ENCODE measurements at places on chromosomes 16 and 17.

DNA sequence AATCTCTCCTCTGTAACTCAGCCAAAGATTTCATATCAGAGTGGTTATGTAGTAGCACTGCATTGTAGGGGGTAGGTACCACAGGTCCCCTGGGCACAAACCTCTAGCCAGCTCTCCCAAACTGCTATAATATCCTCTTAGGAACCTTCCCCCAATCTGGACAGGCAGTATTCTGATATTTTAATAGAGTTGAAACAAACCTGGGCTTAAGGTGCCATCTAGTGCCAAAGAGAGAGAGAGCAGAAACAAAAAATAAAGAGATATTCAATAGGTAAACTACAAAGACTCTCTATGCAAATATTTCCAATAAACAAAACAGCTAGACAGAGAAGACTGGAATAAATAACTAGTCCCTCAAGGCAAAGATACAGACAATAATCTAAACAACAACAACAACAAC lies 1070.0 kb downstream of the CDH11 start:
- DNase-seq = no peak

DNA sequence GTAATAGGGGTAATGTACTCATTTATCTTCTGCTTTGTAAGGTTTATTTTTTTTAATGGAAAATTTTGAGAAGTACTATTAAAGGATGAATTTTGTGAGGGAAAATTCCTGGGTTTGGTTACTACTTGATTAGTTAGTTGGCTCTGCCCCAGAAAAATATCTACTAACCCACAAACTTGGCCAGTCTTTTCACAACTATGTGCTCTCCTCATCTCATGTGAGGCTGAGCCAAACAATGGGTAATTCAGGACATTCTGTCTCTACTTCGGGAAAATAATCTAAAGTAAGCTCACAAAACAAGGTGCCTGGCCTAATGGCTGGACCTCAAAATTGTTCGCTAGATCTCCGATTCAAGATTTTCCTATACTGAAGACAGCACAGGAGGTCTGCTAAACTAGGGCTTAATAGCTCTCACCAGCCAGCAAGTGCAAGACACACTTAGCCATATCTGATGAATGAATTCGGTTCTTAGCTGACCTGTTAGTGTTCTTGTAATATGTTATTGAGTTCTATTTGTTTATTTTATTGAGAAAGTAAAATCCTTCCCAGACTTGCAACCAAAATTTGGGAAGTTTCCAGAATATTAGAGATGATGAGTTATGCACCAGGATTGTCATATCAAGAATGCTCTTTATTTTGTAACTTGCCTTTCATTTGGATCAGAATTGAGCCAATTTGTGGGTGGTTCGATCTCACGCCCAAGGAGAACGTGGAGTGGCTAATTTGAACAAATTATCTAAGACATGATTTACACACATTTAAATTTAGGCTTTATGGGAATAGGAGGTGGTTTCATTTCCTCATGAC lies 5.7 kb downstream of the KCNJ16 start:
- DNase-seq = no peak

DNA sequence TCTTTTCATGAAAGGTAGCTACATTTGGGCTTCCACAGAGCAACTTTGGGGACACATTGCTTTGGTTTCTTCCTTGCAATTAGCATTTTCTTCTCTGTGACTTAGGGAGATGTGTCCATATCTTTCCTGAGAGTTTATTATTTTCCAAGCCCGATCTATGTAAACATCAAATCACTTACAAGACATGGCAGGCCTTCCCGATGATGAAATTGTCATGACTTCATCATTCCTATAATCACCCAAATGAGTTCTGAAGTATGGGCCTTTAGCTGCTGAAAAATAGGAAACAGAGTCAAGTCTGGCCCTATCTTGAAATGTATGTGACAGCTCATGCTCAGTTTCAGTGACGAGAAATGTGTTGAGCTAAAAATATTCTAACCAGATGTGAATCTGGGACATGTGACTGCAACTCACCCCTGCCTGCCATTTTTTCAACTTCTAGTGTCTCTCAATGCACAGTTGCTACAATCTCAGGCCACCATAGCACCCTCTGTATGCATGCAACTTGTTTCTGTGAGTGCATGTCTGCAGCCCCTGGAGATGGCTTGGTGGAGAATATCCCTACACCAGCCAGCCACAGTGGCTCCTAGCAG lies 199.6 kb upstream of the MAF start:
- no peak for DNase-seq

DNA sequence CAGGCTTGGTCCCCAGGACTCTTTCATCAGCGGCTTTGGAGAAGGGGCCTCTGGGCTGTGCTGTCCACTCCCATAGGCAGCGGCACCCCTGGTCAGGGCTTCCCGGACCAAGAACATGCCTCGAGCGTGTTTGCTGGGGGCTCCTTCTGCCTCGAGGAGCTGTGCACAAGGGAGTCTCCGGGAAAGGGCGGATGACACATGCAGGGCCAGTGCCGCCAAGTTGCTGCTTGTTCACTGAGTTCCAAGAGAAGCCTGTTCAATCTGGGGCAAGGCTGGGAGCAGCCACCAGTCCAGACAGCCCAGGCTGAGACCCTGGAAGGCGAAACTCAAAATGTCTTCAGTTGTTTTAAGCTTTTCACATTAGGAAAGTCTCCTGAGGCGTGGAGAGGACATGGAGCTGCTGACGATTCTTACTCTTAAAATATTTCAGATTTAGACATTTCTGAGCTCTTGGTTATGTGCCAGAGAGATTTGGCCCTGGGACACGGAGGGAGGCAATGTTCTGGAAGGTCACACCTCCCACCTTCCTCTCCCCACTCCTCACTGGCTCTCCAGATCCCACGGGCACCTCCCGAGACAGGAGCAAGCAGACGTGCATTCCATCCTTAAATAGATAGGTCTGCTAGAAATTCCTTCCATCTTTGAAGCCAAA lies 84.5 kb upstream of the ZNF469 start:
- no peak for DNase-seq

DNA sequence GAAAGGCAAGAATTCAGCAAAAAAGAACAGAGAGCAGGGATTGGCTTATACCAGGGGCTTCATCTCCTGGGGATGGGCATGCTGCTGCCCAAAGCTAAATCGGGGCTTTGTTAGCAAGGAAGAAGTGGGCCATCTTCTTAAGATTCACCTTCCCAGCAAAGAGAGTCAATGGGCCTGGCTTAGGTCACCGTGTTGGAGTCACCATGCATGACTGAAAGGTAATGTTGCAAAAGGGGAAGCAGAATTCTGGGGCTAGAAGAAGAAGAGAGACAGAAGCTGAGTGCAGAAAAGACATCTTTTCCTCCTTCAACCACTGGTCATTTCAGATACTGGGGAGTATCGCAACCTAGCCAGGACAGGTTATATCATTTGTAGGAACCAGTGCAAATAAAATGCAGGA lies 76.3 kb upstream of the KIFC3 start:
- DNase-seq = no peak

DNA sequence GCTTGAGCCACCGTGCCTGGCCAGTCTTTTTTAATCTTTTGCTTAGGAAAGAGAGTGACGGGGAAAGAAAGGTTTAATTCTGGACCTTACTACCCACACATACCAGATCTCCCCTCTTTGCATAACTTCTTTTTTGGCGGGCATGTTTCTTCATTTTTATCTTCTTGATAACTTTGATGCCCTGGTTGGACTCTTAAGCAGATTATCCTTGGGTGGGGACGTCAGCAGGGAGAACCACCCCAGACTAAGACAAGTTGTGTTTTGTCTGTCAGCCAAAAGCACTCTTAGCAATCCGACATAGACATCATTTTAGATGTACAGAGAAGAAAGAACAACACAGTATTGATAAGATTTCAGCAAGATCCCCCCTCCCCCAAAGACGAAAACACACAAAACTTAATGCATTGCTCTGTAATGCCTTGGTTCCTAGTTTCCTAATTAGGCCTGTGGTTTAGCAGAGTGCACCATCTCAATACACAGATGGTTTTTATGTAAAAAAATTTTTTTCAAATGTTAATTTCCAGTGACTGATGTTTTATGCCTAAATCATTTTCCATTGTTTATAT lies 99.9 kb downstream of the MSI2 start:
- no peak for DNase-seq
